GM23338 (cell line): ENCODE measurements at places on chromosomes 5 and 9. TPM values are rescaled to one million over a fixed set of nuclear protein-coding genes. Genes with fewer than 3 reads are reported as not detected.

Gene DNM1
- 42.0 and 43.2 TPM in 2 replicates for total RNA-seq

Gene PRSS3
- total RNA-seq = 2.5 and 4.2 TPM in 2 replicates

Gene SNCAIP
- total RNA-seq = 8.0 and 11.9 TPM in 2 replicates

Gene MYMK
- total RNA-seq = not detected in 2 replicates

DNA sequence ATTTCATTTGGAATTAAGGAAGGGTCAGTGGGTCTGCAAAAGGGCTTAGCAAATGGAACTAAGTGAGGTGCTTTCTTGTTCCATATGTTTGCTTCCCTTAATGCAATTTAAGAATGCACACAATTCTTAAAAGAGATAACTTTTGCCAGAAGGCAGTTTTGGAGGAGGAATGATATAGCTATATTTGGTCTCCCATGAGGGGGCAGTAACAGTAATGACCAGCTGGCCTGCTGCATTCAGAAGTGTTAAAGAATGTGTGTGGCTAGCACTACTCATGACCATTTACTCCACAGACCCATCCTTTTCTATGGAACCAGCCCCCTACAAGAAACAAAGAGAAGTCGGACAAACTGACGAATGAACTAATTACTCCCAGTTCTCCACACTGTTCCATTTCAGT lies 638.9 kb downstream of the RAB3C start:
- DNase-seq = peak; percentile 6

GRCh38 chr5:147633173-147633572 lies 123.3 kb upstream of the DPYSL3 start:
- DNase-seq = no peak

DNA sequence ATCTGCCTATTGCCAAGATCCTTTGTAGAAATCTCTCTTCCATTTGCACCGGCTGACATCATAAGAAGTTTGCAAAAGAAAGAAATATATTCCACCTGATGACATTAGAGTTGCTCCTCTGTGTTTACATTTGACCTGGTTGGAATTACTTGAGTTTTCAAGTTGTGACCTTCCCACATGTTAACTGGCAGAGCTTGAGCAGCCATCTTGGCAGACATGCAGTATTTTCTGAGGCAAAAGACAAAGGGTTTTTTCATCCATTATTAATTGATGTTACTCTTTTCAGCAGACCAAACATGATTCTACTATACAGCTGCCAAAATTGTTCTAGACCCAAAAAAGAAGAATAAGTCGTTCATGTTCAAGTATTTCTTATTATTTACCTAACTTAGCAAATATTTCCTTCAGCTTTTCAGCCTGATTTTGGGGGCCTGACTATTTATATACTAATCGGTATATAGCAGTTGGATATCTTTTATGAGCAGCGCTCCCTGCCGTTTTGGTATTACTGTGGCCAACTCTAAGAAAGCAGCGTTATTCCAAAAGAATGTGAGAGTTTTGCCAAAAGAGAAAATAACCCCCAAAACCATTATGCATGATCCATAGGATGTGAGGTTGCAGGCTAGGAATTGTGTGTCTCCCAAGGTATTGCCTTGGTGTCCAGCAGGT lies 212.9 kb downstream of the PBX3 start:
- DNase-seq = no peak

- peak; percentile 40 for DNase-seq
Measured at GRCh38 chr9:89470224-89470839, 27.6 kb downstream of the SEMA4D start.

GRCh38 chr5:174311121-174311520 lies 265.6 kb downstream of the NSG2 start:
- no peak for DNase-seq

DNA sequence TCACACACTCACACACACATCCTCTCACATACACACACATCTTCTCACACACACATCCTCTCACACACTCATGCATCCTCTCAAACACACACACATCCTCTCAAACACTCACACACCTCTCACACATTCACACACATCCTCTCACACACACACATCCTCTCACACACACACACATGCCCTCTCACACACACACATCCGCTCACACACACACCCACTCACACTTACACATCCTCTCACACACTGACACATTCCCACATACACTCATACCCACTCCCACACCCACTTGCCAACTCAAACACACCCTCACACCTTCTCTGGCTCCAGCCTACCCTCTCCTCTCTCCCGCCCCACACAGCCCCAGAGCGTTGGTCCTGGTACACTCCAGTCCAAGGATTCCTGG lies 127.9 kb upstream of the SLC30A5 start:
- no peak for DNase-seq

DNA sequence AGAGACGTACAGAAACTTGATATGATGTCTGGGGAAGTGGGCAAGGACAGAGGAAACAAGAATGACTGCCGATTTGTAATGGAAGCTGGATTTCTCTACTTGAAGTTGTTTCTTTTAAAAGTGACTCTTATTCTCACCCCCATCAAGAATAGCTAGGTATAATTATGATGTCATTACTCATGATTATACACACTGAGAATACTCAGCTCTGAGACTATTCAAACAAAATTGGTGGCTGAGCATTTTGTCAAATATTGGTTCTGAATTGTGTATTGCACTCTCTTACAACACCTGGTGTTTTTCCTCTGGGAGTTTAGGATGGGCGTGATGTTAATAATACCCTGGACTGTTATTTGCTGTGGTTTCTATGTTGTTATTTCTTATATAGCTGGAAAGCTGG lies 46.3 kb downstream of the MAST4 start:
- no peak for DNase-seq
